ENCODE measurements at places on chromosomes 16 and 17.

GRCh38 chr16:69188236-69188549 is 1.2 kb downstream of the SNTB2 start:
- no peak for DNase-seq

DNA sequence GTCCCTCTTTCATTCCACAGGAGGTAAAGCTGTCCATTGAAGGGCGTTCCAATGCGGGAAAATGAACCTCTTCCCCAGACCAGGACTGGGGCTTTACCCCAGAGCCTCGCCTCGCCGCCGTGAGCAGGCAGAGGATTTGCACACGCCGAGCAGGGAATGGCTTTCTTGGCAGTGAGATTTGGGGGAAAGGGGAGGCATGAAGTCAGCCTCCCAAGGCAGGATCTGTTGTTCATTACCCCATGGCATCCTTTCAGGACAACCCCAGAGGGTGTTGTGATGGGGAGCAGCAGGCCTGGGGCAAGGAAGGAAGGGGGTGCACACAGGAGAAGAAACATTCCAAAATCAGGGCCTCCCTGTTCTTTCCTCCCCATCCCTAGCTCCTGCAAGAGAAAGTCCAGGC is 6.0 kb downstream of the ATXN1L start:
- no peak for DNase-seq

- no peak for DNase-seq
Measured at GRCh38 chr17:36144014-36144413, 32.4 kb downstream of the TBC1D3B start.

DNA sequence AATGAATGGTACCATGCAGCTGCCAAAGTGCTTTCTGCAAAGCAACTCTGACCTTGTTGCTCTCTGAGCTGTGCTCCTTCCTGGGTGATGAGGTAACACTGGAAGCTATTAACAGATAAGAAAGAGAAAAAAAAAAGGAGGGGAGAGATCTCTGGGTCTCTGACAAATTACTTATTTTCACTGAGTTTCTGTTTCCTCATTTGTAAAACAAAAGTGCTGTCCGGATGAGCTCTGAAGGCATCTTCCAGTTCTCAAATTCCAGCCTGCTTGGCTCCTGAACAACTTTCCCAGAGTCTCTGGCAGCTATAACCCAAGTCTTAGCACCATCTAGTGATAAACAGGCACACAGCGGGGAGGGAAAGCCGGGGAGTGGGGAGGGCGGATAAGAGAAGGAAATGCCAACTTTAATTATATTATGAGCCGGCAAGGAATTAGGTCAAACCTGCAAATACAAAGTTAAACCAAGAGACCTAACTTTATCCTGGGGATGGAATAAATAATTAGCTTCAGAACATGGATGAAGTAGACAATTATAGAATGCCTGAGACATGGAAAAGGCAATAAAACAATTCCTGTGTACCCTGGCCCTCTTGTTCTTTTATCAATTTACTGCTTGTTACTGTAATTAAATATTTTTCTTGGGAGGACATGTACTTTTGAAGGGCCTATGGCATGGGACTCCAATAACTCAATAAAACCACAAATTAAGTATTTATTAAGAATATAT is 61.3 kb upstream of the KIFC3 start:
- DNase-seq, result no peak

GRCh38 chr17:44935116-44935515 is 12.5 kb downstream of the KIF18B start:
- peak; percentile 0 for DNase-seq

DNA sequence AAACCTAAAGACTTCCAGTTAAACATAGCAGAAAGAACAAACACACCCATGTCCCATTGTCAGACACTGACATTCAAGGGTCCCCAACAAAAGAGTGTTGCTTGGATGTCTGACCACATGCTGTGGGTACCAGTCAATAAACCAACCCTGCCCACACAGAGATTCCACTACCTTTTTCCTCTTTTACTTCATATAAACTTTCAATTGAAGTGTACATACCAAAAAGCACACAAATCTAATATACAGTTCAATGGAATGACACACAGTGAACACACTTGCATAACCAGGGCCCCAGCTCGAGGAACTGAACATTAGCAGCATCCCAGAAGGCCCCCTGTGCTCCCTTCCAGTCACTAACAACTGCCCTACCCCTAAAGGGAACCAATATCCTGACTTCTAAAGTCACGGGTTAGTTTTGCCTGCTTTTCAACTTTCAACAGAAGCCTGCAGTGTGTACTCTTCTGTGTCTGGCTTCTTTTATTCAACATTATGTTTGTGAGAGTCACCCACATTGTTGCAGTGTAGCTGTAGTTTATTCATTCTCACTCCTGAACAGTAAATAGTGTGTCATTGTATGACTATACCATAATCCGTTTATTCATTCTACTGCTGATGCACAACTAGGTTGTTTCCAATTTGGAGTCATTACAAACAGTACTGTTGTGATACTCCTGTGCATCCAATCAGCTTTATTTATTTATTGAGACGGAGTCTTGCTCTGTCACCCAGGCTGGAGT is 18.0 kb downstream of the CFDP1 start:
- no peak for DNase-seq

GRCh38 chr17:38674014-38674748 is 576 bp downstream of the EPOP start:
- DNase-seq, result no peak

- DNase-seq, result no peak
Measured at GRCh38 chr17:5472511-5472910, 3.7 kb upstream of the DHX33 start.

GRCh38 chr16:4293822-4294457 is 21.1 kb upstream of the TFAP4 start:
- no peak for DNase-seq

DNA sequence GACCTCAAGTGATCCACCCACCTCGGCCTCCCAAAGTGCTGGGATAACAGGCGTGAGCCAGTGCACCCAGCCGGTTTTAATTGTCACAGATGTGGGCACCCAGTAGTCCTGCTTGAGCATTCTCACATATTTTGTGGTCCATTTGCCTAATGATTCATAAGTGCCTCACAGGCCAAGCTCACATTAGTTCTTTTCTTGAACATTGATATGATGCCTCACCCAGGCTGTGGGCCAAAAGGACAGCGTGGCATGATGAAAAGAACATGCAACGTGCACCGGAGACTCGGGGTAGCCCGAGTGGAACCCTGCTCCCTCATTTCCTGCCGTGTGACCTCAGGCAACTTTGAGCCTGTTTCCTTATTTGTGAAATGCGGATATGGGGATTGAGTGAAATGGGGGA is 181.9 kb downstream of the SNX29 start:
- DNase-seq, result no peak

DNA sequence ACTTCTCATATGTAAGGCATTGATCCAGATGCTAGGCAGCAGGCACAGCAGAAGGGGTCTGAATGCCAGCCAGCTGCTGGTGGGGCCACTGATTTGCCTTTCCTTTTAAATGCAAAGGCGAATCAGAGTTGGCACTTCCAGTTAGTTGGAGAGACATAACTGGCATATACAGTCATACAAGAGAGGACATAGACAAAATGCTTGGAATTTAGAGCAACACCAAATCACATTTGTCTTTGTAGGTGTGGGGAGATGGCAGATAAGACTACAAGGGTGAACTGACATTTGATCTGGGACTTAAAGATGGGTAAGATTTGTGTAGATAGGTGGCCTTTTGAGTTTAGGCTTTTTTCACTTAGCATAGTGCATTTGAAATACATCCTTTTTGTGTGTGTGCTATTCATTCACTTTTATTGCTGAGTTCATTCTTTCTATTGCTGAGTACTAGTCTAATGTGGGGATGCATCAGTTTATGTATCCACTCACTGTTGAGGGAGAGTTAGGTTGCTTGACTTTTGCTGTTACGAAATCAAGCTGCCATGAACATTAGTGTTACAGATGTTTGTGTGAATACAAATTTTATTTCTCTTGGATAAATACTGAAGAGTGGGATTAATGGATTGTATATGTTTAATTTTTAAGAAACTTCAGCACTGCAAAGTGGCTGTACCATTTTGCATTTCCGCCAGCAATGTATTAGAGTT is 74.1 kb downstream of the SPECC1 start:
- DNase-seq, result no peak

GRCh38 chr17:63768433-63768832 is 5.0 kb downstream of the CCDC47 start:
- no peak for DNase-seq

- DNase-seq, result no peak
Measured at GRCh38 chr16:21653571-21653970, 1.2 kb upstream of the IGSF6 start.

- no peak for DNase-seq
Measured at GRCh38 chr16:86595983-86596605, 17.7 kb downstream of the FOXL1 start.

GRCh38 chr16:65178151-65178550 is 56.3 kb upstream of the CDH11 start:
- DNase-seq, result no peak

GRCh38 chr17:32161029-32161428 is 18.7 kb downstream of the RHOT1 start:
- DNase-seq, result no peak

- DNase-seq, result no peak
Measured at GRCh38 chr16:66408163-66409048, 18.7 kb upstream of the BEAN1 start.

GRCh38 chr17:9918804-9919352 is 13.8 kb upstream of the RCVRN start:
- peak; percentile 36 for DNase-seq

GRCh38 chr17:39194985-39195524 is 2.4 kb downstream of the CACNB1 start:
- no peak for DNase-seq

GRCh38 chr17:74128456-74129211 is 74.8 kb upstream of the RPL38 start:
- DNase-seq, result peak; percentile 7

GRCh38 chr16:86501989-86502855 is 8.1 kb upstream of the FOXF1 start:
- DNase-seq, result no peak

DNA sequence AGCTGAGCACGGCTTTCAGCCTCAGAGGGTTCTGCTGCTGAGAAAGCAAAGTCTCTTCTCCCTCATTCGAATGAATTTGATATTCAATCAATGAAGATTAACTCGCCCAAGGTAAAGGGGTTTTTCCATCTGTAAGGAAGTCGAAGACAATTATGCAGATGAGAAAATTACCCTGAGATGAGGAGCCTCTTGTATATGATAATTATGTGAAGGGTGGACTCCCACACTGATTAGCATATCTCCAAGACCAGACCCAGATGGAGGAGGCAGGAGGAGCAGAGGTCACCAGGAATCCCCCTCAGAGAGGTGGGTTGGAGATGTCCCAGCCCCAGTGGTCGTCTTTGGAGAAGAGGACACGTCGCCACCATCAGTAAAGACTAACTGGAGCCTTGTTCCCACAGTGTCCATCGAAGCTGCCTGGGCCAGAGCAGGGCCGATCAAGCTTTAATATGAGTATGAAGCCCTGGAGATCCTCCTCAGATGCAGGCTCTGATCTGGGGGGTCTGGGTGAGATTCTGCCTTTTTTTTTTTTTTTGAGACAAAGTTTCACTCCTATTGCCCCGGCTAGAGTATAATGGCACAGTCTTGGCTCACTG is 61.5 kb upstream of the LHX1 start:
- no peak for DNase-seq

GRCh38 chr17:69047368-69048263 is 13.1 kb downstream of the ABCA9 start:
- DNase-seq, result no peak

DNA sequence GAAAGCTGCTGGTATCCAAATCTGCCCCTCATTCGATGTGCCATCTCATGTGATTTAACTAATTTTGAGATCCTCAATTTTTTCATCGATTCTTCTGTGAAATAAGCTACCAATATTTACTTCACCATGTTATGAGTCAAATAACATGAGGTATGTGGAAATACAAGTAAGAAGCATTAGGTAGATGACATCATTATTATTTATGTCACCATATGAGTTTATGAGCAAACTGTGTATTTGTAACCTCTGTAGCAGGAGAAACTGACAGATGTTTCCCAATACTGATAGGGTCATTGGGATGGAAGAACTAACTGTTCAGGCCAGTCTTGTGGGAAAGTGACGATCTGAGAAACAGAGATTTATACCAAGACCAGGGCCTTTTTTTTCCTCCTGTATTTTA is 229.4 kb upstream of the GOT2 start:
- DNase-seq, result no peak

DNA sequence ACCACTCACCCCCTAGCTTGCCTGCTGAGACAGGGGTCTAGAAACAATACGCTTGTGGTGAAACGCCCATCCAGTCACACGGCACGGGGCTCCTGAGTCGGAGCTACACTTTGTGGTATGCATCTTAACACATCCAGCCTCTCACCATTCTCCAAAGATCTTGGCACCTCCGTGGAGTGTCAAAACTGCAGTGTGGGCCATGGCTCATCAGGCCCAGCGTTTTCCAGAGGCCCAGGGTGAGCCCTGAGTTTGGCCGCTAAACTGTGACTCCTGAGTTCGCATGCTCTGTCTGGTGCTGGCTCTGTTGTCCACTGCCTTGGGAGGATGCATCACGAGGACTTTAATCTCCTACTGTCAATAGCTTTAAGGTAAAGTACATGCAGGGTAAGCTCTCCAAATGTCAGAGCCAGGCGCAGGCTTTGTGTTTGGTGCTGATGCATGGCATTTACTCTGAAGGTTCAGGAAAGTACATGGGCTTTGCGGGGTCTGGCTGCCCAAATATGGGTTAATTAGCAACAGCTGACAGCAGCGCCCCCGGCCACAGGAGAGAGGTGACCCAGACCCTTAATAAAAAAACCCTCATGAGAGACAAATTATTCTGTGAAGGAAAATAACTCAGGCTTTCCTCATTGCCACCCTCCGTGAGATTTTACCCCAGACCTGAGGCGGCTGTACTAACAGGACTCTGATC is 118.4 kb downstream of the CCDC182 start:
- DNase-seq, result no peak

GRCh38 chr16:51559901-51560300 is 408.8 kb upstream of the SALL1 start:
- DNase-seq, result no peak

GRCh38 chr16:24953721-24954120 is 61.4 kb downstream of the ARHGAP17 start:
- no peak for DNase-seq

DNA sequence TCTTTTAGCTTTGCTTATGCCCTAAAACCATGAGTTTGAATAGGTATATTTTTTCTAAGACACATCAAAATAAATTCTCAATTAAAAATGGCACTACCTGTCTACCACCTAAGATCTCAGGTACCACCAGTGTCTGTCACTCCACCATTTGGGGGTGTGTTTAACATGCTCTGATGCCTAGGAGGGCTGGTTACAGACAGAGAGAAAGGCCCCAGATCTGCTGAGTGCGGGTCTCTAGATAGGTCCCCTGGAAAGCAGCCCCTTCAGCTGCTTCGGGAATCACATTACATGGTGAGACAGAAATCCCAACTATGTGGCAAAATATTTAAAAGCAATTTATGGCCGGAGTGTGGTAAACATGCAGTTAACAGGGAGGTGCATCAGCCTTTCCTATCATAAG is 653 bp upstream of the VAC14 start:
- no peak for DNase-seq

GRCh38 chr17:56881685-56882295 is 32.1 kb downstream of the TRIM25 start:
- DNase-seq, result no peak

- DNase-seq, result no peak
Measured at GRCh38 chr16:57367116-57367752, 5.1 kb upstream of the CX3CL1 start.

GRCh38 chr16:5321930-5322329 is 224.3 kb upstream of the EEF2KMT start:
- no peak for DNase-seq

- no peak for DNase-seq
Measured at GRCh38 chr17:70493277-70493874, 324.0 kb downstream of the KCNJ2 start.

GRCh38 chr17:2844416-2844815 is 48.2 kb downstream of the RAP1GAP2 start:
- DNase-seq, result no peak
